Stimulated activated CD8-positive, alpha-beta memory T cell treated with anti-CD3 and anti-CD28 coated beads, Interleukin-15, amount 100 ng/mL, for 1 hour (primary cell): ENCODE measurements at places on chromosomes 5 and 9.

DNA sequence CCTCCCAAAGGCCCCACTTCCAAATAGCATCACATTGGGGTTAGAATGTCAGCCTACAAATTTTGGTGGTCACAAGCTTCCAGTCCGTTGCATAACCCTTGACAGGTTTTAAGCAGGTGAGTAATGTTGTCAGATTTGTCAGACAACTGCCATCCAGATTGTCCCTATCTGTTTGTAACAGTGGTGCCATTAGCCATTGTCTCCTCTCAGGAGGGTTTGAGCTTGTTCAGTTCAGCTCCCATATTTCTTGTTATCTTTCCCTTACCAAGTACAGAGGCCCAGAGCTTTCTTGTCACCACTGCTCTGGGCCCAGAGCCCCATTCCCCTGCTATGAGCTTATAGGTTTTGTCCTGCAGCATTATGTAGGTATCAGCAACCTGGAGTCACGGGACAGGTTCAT, 14.8 kb upstream of the GSN start:
- DNase-seq, result no peak

DNA sequence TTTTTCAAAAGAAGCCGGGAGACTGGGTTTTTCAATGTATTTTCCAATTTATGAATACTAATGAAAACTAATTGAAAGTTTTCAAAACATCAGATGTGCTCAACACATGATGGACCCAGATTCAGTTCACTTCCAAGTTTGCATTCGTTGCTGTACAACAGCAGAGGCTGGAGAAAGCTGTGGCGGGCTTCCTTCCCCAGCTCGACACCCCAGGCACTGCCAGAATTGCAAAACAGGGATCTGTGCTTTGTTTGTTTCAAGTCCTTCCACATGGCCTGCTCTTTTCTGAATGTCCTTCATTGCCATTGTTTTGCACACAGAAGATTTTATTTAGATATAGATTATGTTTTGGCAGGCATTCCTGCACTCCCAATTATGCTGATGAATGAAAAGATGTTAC, 30.3 kb upstream of the INSYN2B start:
- DNase-seq, result no peak

- peak; percentile 82 for DNase-seq
Observed at GRCh38 chr5:40688127-40688761, 8.5 kb downstream of the PTGER4 start.

DNA sequence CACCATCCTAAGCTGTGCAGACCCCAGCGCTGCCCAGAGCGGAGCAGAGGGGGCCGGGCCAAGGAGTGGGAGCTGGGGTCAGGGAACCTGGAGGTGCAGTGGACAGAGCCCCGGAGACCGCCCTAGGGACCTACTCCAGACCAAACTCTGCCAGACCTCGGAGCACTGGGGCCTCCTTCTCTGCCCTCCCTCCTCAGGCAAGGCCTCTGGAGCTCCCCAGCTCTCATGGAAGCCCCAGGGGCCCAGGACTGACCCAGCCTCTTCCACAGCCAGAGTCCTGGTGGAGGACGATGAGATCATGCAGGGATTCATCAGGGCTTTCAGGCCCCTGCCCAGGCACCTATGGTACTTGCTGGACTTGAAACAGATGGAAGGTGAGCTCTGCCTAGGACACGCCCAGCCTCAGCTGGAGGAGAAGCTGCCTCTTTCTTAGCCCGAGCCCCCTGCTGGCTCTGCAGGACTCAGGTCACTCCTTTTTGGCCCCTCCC, 3.6 kb downstream of the PAEP start:
- no peak for DNase-seq

DNA sequence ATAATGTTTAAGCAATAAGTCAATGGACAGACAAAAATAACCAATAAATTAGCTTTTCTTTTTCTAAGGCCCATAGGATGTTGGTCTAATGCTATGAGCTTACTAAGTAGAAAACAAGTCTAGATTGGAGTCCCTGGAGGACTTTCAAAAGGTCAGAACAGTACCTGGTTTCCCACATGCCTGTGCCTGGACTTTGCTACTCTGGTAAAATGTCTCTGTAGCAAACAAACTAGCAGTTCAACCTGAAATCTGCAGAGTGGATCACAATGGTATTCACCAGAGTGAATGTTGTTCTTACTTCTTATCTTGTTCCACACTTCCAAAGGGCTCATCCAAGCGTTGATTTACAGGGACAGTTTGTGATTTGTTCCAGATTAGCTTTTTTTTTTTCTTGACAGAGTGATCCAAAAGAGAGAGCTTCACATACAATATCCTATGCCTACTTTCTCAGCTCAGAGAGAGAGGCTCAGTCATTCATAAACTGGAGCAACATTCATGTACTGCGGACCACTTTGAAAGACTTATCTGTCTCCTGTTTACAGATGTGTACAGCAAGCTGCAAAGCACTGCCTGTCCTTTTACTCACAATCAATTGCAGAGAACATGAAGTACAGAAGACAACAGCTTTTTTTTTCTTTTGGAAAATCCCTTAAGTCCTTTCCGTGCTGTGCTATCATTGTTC, 466.1 kb downstream of the SPATA31D1 start:
- DNase-seq, result no peak

- no peak for DNase-seq
Observed at GRCh38 chr5:99061711-99062110, 132.9 kb upstream of the CHD1 start.

DNA sequence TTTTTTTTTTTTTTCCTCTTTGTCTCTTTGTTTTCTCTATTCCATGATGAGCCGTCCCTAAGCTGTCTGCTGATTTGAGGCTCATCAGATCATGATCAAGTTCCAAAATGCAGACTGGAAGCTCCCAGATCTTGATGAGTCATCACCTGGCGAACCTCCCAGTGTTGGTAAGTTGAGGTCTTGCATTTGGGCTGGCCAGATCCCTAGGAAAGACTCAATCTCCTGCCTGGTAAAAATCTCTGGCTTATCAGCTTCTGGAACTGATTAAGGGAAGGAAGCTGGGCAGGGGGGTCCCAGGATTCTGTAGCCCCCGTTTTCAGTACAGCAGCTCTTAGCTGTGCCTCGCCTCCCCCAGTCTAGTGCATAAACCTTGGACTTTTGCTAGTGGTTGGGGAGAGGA, 69.0 kb downstream of the TSPAN17 start:
- no peak for DNase-seq

DNA sequence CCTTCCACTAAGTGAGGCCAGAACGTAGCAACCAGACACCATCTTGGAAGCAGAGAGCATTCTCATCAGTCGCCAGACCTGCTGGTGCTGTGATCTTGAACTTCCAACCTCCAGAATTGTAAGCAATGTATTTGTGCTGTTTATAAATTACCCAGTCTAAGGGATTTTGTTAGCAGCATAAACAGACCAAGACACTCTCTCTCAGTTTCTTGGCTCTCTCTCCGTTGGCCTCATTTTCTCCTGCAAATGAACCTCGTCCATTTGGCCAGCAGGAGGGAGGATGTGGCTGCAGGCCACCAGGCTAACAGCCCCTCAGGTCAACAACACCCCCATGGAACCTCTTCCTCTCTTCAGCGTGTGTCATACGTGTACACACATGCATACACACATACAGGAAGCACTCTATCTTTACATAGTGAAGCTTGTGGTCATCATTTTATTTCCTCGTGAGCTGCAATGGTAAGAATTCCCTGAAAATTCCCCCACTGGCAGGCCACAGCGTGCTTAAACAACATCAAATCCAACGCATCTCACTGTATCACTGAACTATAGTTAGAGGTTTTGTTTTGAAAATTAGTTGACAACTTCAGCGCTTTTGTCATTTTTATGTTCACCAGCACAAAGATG, 62.8 kb upstream of the PPP1R26 start:
- DNase-seq, result no peak

DNA sequence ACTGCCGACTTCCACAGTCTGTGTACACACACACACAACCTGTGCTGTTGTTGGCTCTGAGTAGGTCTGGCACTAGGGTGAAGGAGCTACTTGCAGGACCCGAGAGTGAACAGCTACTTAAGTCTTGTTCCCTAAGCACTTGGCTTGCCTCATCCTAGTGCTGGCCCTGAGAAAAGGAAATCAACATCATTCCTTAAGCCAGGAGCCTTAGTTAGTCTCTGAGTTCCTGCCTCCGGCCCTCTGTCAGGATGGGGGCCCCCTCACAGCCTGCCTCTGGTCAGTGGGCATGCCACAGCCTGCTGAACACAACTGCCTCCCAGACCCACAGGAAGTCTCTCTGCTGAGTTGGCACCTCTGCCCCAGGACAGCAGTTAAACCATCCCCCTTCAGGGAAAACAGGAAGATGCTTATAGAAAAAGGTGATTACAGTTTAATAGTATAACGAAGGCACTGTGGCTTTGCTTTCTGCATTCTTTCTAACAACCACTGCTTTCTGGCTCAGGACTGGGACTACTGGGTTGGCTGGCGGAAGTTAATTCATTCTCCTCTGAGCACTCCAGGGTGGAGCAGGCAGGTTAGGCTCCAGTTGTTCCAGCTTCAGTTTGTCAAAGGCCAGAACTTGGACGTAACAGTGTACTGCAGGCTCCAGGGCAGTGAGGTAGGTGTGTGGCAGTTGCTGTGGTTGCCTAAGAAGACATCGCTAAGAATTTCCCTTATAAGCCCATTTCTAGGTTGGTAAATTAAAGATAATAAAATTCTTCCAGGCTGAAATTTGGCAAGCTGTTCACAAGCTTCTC, 2.8 kb downstream of the MAMDC2 start:
- no peak for DNase-seq

DNA sequence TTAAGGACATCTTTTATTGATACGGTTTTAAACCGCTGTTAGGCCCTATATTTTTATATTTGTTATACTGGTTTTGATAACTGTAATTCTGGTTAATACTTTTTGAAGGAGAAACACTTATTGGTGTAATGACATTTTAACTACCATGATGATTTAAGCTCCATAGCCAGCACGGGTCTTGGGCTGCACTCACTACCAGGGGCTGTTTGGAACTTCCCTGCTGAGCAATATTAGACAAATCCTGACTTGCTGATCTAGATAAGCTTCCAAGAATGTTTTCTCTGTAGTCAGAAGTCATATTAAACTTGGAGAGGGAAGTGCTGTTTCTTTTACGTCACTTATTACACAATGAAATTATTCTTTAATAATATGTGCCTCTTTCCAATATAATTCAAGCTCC, 540.0 kb upstream of the GRAMD2B start:
- DNase-seq, result no peak

GRCh38 chr5:32317041-32317440, 4.3 kb upstream of the MTMR12 start:
- no peak for DNase-seq

GRCh38 chr9:97840521-97840920, 12.5 kb upstream of the FOXE1 start:
- no peak for DNase-seq

GRCh38 chr5:91146230-91146629, 236.9 kb downstream of the ARRDC3 start:
- DNase-seq, result no peak

DNA sequence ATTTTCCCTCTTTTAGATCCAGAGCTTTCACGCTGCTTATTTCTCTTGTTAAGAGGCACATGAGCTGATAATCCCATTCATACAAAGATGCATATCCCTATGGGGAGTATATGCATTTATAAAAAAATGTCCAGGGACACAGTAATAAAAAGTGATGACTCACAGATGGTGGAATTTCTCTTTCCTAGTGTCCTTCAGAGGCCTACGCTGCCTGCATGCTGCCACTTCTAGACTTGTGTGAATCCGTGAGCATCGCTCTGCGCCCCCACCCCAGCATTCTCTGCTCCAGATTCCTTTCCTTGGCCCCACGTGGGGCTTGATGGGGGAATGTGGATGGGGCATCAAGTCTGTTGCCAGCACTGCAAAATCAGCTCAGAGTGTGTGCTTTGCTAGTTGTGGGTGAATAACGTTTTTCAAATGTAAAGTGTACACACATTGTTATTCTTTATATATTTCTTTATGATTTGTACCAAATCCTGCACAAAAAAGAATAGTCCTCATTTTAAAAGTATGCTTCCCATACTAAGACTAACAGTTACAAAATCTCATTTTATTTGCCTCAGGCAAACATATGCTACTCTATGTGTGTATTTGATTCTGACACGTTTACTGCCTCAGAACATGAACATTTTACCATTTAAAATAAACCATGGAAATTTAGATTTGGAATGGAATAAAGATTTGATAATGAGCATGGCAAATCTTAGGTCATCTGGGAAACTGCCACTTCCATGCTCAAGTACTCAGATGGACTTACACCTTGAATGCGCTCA, 22.4 kb upstream of the RASGRF2 start:
- DNase-seq, result no peak

DNA sequence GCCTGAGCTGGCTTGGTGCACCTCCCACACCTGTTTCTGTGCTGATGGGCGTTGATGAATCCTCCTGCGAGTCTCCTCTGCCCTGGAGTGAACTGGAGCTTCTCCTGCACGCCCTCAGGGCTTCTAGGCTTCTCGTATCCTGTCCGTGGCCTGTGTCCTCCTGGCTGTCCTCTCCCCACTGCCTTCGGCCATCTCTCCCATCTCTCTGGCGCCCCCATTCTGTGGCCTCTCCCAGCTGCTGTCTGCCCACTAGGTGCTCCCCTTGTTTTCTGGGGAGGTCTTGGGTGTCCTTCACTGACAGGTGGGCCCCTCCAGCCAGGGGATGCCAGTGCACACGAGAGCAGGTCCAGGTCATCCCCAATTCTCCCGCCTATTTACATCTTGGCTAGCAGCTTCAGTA, 28.8 kb downstream of the AHRR start:
- DNase-seq, result no peak

DNA sequence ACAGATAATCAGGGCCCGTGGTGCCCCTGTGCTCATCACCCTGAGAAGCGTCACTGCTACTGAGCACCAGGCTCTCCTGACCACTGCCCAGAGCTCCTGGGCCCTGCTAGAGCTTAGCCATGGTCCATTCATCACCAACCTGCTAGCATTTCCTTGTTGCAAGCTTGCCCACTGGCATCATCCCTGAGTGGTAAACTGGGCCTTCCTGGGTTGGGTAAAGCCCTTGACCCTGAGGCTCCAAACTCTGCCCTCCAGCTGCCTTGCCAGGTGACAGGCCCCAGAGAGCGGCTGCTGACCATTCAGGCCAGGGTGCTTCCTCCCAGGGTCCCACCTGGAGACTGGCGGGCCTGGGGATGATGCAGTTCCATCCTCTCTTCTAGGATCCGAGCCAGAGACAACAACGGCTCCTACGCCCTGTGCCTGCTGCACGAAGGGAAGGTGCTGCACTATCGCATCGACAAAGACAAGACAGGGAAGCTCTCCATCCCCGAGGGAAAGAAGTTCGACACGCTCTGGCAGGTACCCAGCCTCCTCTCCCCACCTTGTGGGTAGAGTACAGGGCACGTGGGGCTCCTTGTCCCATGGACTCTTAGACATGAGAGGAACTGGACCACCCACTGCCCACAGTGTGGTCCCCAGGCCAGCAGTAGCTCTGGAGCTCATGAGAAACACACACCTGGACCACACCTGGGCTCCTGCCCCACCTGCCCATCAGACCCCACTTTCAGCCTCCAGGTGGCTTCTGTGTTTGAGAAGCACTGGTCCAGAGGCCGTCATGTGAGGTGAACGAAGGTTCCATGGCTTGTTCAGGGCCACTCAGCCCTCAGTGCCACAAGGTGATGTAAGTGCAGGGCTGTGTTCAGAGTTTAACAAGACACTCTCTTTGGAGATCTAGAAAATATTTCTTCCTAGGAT, 60.5 kb downstream of the SYK start:
- DNase-seq, result no peak
